ENCODE measurements at places on chromosomes 11 and 22.

DNA sequence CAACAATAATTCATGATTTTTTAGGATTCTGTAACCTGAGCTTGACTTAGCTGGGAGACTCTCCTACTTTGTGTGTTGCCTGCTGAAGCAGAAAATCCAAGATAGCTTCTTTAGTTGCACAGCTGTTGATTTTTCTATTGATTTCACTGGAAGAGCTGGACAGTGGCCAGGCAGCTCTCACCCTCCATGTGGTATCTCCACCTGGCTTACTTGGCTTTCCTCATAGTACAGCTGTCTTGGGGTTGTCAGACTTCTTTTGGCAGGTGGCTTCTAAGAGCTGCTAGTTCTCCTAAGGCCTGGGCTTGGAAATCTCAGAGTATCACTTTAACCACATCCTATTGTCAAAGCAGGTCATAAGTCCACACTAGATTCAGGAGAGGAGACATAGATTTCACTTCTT is 130.8 kb upstream of the SPON1 start:
- no peak for DNase-seq

DNA sequence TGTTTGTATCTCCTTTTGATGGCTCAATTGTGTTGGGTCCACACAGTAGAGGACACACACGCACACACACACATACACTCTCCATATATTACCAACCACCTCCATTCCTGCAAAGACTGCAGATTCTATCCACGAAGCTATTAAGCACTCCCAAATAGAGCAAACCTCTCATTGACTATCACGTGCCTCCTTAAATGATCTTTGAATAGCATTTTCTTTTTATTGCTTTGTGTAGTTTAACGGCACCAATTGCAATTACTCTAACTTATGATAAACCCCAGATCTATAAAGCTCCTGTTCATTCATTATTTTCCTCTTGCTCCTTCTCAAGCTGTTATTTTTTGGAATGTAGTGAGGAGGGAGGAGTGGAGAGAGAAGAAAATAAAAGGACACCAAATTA is 204.7 kb downstream of the ST3GAL4 start:
- DNase-seq: no peak

DNA sequence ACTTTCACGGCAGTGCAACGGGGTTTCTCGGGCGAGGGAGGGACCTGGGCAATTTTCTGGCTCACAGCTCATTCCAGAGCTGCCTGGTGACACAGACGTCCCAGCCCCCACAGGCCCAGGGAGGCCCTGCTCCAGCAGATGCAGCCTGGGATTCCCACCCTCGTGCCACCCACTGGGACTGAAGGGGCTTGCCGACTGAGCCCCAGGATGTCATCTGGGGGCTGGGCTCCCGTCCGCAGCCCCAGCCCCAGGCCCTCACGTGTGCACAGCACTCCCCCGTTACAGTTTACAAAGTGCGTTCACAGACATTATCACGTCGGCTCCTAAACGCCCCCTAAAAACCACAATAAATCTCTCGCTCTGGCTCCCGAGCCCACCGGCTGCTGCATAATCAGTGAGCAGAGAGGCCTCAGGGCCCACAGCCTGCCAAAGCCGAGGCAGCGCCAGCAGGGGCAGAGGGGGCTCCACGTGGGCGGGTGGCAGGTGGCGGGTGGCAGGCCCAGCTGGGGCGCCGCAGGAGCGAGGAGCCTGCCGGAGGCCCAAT is 76.9 kb upstream of the TCF20 start:
- no peak for DNase-seq

DNA sequence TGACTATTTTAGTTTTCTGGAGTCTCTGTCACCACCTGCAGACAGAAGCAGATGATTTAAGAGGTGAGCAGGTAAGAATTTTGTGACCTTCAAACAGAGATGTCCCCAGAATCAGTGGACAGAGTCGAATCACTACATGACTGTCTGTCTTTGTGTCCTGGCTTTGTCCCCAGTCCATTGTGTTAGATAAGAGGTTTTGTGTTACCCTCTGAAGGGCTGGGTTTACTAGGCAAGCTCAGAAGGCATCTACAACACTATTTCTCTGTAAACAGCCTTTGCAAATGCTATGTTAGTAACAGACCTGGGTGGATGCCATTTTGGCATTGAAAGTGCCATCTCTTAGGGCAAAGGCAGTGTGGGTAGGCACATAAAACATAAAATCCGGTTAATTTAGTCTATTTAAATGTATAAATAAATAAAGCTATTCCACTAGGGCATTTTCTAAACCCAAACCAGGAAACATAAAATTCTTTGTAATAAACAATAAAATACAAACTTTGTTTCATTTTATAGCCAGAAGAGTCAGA is 40.3 kb upstream of the CADM1 start:
- no peak for DNase-seq

Data from HAP-1 (cell line).